ENCODE measurements at places on chromosomes 16 and 17.

DNA sequence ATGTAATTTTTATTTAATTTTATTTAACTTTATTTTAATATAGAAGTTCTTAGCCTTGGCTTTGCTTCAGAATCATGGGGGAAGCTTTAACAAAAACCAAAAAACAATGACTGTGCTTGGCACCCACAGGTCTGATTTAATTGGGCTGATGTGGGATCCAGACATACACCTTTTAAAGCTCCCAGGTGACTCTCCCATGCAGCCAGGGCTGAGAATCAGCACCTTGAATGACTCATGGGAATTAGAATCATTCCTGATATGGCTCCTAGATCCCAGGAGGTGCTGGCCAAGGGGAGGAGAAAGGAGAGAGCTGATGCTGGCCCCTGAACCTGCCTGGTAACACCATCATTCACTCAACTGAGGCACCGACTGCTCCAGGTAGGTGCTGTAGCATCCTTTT is 240.7 kb downstream of the PARN start:
- DNase-seq: no peak

GRCh38 chr16:56272583-56272894 is 81.2 kb downstream of the GNAO1 start:
- DNase-seq: no peak

DNA sequence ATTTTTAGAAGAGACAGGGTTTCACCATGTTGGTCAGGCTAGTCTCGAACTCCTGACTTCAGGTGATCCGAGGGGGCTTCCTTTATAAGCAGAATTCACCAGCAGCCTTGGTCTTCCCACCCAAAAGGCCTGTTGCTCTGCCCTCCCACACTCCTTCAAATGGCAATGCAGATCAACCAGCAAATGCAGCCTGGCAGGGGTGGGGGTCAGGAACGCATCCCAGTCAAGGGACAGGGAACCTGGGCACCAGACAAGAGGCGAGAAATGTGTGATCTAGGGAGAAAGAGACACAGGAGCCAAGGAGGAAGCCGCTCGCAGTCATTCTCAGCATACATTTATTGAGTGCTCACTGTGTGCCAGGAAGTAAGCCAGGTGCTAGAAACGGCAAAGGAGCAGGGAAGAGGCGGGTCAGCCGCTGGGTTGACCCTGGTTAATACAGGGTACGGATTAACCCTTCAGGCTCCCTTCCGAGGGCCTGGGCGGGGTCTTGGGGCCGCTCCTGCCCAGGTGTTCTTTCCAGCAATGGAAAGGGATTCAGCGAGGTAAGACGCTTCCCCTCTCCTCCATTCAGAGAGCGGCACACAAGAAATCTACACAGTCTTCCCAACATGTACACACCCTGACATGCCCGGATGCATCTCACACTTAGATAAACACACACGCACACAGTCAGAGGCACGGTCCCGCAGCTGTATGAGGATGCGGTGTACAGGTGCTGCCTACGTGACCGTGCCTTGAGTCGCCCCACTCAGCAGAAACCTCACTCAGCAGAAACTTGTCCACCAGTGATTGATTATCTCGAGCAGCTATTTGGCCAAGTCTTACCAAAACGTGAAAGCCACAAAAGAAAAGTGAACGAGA is 6.6 kb upstream of the PITPNA start:
- no peak for DNase-seq

- DNase-seq: no peak
Measured at GRCh38 chr17:78317794-78318400, 42.0 kb downstream of the SOCS3 start.

GRCh38 chr16:27634779-27635178 is 84.8 kb downstream of the KATNIP start:
- DNase-seq: no peak

DNA sequence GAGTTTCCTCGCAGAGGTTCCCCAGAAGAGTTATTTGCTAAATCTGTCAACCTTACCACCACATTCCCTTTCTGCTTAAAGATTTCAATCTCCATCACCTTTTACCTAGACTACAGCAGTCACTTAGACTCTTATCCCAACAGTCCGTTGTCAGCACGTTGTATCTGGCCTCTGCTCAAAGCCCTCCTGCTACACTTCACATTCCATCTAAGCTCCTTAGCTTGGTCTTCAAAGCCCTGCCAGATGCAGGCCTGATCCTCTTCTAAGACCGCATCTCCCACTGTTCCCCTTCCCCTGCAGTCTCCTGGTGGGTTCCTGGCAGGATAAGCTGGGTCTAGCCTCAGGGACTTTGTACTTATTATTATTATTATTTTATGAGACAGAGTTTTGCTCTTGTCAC is 10.3 kb upstream of the SRCAP start:
- DNase-seq: no peak

- DNase-seq: no peak
Measured at GRCh38 chr17:43966276-43966675, 12.5 kb upstream of the PYY start.

- DNase-seq: no peak
Measured at GRCh38 chr17:8691931-8692330, 52.7 kb downstream of the CCDC42 start.

DNA sequence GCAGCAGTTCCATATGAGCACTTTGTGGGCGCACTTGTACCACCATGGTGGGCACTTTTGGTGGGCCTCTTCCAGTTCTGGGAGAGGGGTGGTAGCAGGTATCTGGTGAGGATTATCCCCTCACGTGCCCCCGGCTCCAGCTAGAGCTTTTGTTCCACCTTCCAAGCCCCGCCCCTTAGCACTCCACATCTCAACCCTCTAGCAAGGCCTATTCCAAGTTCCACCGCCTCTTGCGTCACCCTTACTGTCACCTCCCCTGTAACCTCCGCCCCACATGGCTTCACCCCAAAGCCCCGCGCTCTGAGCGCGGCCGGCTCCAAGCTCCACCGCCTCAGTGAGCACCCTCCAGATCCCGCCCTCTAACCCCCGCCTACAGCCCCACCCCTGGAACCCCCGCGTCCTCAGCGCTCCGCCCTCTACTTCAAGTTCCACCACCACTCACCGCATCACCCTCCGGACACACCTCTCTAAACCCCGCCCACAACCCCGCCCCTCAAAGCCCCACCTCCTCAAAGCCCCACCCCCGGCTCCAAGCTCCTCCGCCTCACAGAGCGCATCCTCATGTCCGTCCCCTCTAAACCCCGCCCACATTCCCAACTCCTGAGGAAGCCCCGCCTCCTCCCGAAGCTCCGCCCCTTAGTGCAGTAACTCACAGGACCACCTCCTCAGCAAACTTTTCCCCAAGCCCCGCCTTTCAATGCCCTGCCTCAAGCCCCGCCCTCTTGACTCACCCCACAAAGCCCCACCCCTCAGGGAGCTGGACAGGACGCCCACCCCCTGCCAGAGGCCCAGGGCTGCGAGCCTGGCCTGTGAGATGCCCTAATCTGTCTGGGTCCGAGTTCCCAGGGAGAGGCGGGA is 11.1 kb downstream of the SCN4A start:
- peak; percentile 64 for DNase-seq

DNA sequence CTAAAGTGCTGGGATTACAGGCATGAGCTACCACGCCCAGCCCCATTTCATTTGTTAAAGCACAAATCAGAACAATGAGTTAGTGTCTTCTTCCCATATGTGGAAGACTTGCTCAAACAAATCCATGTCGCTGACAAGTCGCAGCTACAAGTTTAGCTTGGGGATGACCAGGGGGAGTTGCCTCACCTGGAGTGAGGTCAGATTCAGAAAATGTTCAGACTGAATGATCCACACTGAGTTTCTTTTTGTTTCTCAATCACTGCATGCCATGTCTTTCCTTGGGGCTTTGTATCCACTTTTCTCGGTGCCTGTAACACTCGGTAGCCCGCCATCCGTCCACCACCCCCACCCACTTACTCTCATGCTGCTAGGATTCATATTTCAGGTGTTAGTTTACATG is 437.3 kb upstream of the DYNLRB2 start:
- no peak for DNase-seq

GRCh38 chr17:18961634-18962493 is 9.9 kb downstream of the SLC5A10 start:
- DNase-seq: peak; percentile 29

DNA sequence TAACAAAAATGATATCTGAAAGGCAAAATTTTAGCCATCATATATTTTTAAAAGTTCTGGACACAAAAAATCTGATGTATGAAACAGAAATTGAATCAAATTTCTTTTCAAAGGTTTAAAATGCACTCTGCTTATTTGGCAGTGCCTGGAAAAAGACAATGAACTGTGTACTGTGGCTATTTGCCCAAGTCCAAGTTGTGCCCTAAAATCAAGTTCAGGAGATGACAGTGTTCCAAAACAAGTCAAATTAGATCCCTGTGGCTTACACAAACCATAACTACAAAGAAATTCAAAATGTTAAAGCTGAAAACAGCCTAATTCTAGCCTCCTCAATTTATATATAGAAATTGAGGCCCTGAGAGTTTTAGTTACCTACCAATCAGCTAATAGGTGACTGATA is 25.6 kb downstream of the CMC2 start:
- no peak for DNase-seq

DNA sequence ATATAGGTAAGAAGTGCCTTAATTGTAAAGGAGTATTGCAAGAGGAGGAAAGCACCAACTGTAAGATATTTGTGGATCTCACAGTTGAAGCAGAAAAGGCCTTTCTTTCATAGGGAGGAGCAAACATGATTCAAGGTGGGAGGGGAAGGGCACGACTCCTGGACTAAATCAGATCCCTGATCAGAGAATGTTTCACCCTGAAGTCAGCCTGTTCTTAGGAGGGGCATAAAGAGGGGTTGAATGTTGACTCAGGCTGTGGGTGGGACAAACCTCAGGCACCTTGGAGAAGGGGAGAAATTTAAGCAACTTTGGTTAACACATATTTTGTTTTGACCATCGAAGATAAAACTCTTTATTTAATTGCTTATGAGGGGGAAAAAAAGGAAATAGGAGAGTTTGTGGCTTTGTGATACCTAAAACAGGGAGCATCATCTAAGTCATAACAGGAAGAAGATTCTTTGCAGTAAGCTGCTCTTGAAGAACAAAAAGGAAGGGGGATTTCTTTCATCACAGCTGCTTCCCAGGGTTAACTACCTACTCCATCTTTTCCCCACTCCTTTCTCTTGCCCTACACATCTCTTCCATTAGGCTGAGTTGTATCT is 158.6 kb upstream of the ZNF267 start:
- no peak for DNase-seq

GRCh38 chr17:44599298-44600175 is 42.3 kb downstream of the FZD2 start:
- DNase-seq: peak; percentile 26

DNA sequence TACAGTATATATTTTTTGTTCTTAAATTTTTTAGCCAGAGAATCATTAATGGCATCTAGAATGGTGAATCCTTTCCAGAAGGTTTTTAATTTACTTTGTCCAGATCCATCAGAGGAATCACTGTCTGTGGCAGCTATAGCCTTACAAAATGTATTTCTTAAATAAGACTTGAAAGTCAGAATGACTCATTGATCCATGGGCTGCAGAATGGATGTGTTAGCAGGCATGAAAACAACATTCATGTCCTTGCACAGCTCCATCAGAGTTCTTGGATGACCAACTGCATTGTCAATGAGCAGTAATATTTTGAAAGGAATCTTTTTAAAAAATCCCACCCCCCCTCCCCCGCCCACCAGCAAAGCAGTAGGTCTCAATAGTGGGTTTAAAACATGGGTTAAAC is 51.4 kb downstream of the CACNG1 start:
- DNase-seq: no peak

DNA sequence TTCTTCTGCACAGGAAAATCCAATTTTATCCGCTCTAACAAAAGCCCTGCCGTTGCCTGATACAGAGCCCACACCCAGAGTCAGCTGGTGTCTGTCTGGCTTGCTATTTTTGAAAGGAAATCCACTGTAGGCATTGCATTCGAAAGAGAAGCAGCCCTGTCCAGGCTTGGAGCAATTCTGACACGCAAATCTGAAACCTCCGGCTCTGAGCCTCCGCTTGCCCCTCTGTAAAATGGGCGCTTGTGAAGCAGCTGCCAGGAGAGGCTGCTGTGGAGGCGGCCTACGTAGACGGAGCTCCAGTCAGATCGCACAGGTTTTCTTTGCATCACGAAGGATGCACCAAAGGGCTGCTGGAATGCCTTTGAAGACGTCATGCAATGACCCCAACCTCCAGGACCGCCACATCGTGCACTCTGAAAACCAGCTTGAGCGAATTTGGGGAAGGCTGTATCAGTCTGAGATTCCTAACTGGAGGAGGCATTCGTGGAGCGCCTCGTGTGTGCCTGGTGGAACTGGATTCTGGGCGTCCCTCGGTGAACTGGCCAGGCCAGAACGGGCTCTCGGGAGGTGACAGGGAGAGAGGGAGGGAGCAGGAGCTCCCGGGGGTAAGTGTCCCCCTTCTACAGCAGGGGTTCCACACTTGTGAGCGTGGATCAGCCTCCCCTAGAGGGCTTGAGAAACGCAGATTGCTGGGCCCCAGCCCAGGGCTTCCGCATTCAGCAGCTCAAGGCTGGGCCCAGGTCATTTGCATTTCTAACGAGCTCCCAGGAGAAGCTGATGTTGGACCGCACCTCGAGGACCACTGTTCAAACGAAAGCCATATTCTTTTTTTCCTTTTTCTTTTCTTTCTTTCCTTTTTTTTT is 215.5 kb downstream of the MRTFB start:
- no peak for DNase-seq

DNA sequence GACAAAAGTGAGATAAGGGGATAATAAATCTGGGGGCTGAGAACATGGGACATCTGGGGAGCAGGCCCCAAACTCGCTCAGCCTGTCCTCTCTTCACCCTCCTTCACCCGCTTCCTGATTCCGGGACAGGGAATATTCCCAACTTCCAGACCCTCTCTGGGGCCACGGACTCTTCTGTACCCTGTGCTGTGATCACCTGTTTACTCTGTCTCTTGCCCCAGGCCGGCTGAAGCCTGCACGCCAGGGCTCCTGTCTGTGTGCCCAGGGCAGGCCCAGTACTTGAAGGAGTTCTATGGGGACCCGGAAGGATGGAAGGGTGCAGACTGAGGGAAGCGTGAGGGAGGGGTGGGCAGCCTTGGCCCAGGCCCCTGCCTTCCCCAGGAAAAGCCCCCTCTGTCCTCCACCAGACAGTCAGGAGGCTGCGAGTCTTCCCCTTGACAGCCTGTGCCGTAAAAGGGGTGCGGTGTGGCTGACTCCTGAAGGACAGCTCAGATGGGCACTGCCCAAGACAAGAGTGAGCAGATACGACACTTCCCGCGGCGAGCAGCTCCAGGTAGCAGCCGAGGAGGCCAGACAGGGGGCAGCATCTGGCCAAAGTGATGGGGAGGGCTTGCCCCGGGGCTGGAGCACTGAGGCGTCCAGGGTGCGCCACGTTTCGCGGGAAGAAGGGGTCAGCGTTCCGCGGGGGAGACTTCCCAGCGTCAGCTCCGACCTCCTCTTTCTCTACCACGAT is 1.0 kb upstream of the CCNF start:
- DNase-seq: no peak

DNA sequence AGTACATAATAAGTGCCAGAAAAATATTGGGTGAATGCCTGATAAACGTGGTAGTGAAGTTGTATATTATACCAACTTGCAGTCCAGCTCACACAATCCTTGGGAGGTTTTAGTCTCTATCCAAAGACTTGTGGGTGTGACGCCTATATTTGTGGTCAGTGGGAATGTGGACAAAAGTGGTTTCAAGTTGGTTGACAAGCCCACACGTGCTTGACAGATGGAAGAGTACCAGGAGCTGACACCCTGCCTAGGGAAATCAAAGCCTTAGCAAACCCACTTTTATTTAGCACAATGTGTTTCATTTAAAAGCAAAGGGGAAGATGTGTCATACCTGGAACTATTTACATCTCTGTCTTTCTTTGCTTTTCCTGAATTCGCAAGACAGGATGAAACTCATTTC is 79.0 kb downstream of the CA10 start:
- no peak for DNase-seq

Measured in kidney capillary endothelial cell (primary cell).